CD4-positive, alpha-beta T cell treated with Interleukin-17A for 4 hours (primary cell): ENCODE measurements at places on chromosomes 4 and X.

DNA sequence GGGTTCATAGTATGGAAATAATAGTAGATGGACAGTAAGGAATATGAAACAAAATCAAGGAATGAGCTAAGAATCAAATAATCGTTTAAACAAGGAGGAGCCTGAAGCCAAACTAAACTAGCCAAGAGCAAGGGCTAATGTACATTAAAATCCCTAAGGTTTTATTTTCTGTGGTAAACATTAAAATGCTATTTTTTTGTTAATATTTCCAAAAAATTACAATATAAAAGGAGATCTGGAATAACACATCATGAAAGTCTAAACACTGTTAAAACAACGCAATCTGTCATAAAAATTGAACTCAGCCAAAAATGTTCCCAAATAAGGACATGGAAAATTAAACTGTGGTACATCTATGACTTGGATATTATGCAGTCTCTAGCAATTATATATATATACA is 188.2 kb downstream of the RNF150 start:
- no peak for DNase-seq

DNA sequence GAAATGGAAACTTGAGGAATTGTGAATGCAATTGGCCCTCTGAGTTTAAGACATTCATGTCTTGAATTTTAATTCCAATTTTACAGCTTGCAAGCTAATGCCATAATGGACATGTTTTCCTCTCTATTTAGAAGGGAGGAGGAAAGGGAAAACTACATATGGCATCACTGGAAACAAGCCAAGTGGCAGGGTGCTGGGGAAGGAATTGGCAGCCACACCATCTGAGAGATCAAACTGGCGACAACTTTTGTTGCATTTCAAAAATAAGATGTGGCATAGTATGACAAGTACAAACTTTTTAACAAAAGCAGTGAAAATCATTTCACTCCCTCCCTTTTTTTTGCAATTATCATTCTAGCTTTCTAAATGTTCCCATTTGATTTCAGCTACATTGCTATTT is 615.6 kb downstream of the CENPC start:
- no peak for DNase-seq

DNA sequence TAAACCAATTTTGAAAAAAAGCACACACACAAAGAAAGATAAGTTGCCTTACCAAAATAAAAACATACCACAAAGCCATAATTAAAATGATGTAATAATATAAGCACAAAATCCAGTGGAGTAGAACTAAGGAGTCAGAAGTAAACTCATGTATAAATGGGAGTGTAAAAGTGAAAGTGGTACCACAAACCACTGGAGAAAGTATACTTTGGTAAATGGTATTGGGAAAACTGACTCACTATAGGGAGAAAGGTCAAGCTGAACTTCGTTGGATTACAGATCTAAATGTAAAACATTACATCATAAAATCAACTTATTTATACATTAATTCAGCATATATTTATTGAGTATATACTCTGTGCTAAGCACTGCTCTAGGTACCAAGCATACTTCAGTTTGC is 46.3 kb upstream of the HHIP start:
- DNase-seq, result no peak

DNA sequence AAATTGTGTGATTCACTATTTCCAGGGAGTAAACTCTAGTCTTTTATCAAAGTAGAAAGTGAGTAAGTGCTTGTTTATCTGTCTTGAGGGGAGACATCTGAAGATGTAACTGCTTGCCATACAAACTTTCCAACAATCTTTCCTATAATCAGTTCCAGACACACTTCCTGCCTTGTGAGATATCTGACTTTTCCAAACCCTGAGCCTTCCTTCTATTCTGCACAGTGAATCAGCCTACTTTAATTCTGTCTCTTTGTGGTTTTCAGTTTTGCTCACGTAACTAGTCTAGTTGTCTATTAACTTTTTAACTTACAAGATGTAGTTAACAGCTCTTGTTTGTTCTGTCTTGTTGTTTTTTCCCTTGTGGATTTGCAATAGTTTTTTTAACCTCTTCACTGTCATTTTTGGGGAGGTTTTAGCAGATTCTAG is 947.8 kb downstream of the C4orf33 start:
- no peak for DNase-seq

DNA sequence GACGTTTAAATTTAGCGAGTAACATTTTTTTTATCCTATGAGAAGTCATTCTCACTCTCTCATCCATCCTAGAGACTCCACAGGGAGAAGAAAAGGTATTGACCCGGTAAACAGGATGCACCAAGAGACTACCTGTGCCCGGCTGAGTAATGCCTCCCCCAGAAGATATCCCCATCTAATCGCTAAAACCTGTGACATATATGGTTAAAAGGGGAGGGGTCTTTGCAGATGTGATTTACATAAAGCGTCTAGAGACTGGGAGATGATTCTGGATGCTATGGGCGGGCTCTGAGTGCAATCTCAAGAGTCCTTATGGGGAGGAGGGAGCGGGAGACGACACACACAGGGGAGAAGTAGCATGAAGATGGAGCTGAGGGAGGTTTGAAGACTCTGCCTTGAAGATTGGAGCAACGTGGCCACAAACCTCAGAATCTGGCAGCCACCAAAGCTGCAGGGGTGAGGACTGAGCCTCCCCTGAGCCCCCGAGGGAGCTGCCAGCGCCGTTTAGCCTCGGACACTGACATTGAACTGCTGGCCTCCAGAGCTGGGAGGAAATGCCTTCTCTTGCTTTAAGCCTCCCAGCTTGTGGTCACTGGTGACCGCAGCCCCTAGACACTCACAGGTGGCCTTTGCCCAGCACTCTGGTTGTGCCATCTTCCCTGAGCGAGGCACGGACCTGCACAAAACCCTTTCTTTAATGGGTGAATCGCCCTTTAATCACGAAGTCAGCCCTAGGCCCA is 11.2 kb downstream of the ABLIM2 start:
- DNase-seq, result no peak

- no peak for DNase-seq
These were observed 201.6 kb downstream of the ADGRL3 start for GRCh38 chr4:61401771-61402170.

GRCh38 chr4:178068136-178068535 is 625.9 kb upstream of the AGA start:
- no peak for DNase-seq

- no peak for DNase-seq
These were observed 70.1 kb downstream of the INPP4B start for GRCh38 chr4:142776026-142776425.

- DNase-seq, result no peak
These were observed 2.0 kb upstream of the FGB start for GRCh38 chr4:154560824-154561231.

DNA sequence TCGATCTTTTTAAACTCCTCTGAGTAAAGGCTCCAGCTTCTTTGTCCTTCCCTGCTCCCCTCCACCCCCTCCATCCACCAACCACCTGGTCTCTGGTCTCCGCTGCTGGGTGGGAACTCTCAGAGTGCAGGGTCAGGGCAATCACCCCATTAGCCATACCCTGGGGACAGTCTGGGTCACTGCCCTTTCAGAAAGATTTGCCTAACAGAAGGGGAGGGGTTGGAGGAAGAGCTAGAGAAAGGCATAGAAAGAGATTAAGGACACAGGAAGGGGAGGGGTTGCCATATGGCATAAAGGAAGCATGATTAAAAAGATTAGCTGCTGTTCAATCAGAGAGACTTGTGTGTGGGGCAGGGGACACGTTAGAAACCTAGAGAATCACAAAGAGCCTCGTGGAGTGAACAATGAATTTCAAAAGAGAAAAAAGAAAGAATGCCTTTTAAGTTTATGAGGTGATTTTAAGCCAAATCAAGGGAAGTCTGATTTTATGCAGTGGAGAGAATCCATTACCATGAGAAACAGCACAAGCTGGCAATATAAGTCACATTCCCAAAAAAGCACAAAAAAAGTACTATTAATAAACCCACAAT is 115.5 kb upstream of the ACSL4 start:
- no peak for DNase-seq

DNA sequence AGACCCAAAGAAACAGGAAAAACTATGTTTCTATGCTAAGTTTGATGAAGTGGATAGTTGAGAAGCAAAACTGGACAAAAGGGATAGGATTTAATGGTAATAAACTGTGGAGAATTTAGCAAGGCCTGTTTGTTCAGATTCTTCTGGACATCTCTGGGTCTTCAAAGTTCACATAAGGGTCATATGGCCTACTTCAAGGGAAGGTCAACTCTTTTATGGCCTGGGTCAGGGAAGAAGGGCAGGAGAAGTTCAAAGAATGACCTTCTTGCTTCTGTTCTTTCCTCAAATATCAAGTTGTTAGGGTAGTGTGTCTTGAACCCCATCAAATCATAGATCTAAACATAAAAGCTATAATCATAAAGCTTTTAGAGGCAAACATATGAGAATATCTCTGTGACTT is 102.7 kb downstream of the SOWAHB start:
- DNase-seq, result no peak

DNA sequence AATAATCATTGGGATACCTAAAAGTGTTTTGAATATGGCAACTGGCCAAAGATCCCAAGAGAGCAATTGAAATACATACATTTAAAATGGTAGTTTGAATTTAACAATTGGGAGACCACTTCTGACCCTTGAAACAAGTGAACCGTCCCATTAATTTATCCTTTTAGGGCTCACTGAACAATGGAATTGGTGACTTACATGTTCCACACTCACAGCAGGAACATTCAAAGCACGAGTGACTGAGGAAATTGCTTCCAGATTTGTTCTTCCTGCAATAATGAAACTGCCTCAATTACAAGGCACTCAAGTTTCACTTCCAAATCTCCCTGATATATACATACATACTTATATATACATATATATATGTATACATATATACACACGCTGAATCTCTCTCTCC is 20.6 kb downstream of the SLC39A8 start:
- no peak for DNase-seq

GRCh38 chr4:82901183-82901718 is 716 bp downstream of the THAP9 start:
- DNase-seq, result no peak

- no peak for DNase-seq
These were observed 133.1 kb downstream of the IDS start for GRCh38 chrX:149371986-149372385.

DNA sequence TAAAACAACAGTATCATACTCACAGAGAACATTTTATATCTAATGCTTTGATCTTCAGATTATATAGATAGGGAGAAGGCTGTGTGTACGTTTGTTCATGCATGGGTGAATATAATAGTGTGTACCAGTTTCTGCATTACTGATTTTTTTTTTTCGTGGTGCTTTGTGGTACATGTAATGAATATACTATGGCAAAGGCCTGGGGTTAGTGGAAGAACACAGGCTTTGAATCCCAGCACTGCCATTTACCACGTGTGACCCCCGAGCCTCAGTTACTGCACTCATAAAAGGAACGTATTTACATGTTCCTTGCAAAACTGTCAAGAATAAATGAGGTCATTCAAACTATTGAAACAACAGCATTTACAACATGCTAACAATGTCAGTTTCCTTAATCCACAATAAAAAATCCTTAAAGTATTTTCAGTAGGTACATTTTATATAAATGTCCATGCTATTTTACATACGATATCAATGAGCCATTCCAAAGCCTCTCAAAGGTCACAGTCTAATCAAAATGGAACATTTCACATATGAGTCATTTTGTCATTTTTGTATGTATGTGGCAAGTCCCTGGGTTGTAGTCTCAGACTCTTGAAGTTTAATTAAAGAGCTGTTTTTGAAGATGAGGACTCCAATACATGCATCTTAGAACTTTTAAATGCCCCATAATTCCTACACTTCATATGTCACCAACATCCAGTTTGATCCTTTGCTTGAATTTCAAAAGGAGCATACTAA is 242.8 kb downstream of the PPP3CA start:
- no peak for DNase-seq

GRCh38 chr4:181323061-181323460 is 920.1 kb upstream of the TENM3 start:
- DNase-seq, result no peak

- DNase-seq, result no peak
These were observed 91.7 kb downstream of the CEP44 start for GRCh38 chr4:174375422-174375821.
